ENCODE measurements at places on chromosomes 6 and 20.

- no peak for DNase-seq
These were observed 72.4 kb upstream of the NXT1 start for GRCh38 chr20:23278172-23278571.

GRCh38 chr20:5569021-5569420, 181.2 kb upstream of the SHLD1 start:
- peak; percentile 48 for DNase-seq

GRCh38 chr6:106077881-106078280, 8.3 kb upstream of the PRDM1 start:
- no peak for DNase-seq

GRCh38 chr20:9739991-9740390, 98.9 kb downstream of the PAK5 start:
- DNase-seq = no peak

DNA sequence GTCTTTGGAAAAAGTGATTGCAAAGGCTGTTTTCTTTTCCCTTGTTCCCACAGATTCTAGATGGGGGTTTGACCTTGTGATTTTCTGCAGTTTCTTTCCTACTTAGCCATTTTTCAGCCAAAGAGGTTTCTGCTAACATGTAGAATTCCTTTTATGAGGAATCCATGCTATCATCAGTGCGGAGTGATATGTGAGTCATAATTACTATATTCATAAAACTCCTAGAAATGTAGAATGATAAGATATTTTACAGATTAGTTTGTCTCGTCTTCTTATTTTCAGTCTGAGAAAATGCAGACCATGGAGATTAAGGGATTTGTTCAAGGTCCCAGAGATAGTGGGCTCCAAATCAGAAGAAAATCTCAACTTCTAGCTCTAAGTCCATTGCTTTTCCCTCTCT, 98.6 kb downstream of the KCNQ5 start:
- no peak for DNase-seq

GRCh38 chr6:140670021-140670420, 1295.6 kb upstream of the CITED2 start:
- DNase-seq = no peak

DNA sequence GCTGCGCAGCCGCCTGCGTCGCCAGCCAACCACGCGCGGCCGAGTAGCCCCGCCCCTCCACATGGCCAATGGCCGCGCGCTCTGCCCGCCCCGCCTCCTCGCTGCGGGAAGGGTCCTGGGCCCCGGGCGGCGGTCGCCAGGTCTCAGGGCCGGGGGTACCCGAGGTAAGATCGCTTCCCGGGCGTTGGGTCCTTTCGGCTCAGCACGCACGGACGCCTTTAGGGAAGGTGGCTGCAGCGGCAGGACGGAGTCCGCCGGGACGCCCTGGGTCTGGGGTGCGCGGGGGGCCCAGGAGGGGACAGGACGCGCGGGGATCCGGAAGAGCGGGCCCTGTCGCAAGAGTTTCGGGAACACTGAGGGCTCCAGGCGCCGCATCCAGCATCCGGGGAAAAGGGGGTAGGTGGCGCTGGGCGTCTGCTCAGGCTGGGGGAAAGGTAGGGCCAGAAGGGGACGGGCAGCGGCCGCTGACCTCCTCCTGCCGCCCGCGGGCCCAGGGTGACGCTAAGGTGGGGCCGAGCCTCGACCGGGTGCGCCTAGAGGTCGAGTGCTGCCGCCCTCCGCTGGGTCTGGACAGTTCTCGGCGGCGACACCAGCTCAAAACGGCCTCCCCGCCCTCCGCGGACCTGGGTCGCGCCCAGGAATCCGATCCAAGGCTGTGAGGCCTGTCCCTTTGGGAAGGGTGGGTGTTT, at the start of gene MAVS:
MAVS (plus strand) TSS at position 95 of the 689 bp plus-strand sequence. CDS start 7,791 bp downstream, outside the sequence.
- DNase-seq = peak; percentile 84

- DNase-seq = no peak
These were observed 303.5 kb downstream of the CDH4 start for GRCh38 chr20:61555566-61555965.

DNA sequence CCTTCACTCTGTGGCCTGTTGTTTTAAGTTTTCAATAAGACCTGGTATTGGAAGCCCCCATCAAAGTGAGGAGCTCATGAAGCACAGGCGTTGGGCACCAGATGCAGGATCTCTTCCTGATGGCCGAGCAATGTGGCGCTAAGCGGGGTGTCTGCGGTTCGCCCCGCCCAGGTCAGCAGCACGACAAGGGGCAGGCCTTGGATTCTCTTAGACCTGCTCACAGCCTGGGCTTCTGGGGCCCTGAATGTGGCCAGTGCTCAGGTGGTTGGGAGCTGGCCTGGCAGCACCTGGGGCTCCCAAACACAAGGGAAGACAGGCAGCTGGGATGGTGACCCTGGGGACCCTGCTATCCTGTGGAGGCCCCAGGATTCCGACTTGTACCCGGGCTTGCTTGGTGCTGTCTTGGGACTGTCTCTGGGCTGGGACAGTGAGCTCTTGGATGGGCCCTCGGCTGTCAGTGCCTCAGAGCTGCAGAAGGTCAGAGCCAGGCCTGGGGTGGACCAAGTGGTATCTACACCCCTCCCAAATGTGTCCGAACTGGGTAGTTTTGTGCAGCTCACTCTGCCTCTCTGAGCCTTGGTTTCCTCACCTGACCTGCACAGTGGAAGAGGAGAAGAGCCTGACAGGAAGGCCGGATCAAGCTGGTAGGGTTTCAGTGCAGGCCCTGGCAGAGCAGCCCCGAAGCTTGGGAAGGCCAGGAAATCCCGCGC, 69.1 kb downstream of the PHACTR3 start:
- DNase-seq = no peak

- no peak for DNase-seq
These were observed 44.6 kb upstream of the DDR1 start for GRCh38 chr6:30839671-30840070.

GRCh38 chr6:99151634-99152346, 197.7 kb downstream of the FAXC start:
- no peak for DNase-seq

- DNase-seq = no peak
These were observed 806.1 kb downstream of the TENT5A start for GRCh38 chr6:80946402-80946801.

Measured in activated CD8-positive, alpha-beta memory T cell treated with anti-CD3 and anti-CD28 coated beads, Interleukin-2, amount 50 U/mL, for 4 hours (primary cell).